ENCODE measurements at places on chromosomes 6 and 20.

DNA sequence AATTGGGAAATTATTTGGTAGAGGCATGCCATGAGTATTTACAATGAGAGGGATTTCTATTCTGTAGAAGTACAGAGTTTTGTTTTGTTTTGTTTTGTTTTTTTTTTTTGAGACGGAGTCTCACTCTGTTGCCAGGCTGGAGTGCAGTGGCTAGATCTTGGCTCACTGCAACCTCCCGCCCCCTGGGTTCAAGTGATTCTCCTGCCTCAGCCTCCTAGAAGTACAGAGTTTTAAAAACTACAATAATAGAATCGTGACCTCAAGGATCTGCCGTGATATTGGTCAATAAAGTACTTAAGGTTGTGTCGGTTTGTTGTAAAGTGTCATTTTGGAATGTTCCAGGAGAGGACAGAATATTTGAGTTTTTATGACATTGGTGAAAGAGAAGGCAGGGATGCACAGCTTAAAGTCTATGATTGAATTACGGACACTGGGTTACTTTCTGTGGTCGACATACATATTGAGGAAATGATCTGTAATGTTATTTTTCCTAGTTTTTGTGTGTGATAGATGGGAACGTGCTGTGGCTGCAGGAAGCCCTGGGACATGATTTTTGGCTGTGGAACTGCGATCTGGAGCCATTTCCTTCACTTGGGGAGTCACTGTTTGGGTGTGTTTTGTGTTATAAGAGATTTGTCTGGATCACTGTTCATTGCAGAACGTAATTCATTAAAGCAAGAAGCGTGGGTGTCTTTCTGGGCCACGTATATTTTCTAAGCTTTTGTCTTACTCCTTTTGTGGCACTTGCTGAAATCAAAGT, 59.6 kb downstream of the TIAM2 start:
- DNase-seq, result no peak

DNA sequence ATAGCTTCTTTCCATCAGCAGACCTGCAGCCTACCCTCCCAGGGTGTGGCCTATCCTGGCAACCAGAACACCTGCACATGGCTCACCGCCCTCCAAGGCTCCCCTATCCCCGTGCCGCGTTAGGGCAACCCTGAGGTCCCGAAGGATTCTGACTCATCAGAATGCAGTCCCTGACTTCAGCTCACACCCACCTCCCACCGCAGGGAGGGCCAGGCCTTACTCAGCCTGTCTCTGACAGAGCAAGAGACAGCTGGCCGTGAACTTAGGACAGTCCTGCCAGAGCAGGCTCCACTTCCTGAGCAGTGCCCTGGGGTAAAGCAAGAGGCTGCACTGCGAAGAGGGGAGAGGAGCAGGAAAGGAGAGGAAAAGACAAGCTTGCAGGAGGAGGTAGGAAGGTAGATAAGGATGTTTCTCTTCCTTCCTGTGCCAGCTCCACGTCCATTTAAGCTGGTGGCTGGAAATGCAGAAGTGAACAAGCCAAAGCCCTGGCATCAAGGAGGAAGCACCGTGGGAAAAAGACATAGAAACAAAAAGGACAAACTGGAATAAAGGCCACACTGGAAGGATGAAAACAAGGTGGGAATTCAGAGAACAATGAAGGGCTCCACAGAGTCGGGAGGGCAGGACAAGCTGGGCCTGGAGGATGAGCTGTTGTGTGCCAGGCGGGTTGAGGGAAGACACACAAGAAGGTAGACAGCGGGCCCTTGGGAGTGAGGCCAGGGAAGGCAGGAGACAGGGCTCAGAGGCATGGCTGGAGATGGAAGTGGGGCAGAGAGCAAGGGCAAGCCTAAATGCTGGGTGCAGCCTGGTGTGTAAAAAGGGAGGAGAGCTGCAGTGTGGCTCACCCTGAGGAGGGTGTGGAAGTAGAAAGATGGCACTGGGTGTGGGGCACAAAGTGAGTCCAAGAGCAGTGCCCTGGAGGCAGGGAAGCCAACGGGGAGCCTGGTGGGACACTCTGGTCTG, 102.7 kb downstream of the SLC23A2 start:
- DNase-seq, result peak; percentile 35

DNA sequence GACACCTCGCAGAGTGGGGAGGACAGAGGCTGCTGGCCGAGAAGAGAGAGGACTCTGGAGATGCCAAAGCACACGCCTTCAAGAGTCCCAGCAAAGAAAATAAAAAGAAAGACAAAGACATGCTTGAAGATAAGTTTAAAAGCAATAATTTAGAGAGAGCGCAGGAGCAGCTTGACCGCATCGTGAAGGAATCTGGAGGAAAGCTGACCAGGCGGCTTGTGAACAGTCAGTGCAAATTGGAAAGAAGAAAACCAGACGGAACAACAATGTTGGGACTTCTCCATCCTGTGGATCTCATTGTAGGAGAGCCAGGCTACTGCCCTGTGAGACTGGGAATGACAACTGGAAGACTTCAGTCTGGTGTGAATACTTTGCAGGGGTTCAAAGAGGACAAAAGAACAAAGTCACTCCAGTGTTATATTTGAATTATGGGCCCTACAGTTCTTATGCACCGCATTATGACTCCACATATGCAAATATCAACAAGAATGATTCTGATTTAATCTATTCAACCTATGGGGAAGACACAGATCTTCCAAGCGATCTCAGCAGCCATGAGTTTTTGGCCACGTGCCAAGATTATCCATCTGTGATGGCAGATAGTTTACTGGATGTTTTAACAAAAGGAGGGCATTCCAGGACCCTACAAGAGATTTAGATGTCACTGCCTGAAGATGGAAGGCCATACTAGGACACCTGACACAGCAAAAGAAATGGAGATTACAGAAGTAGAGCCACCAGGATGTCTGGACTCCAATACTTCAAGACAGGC, 52.2 kb downstream of the REV3L start:
- no peak for DNase-seq

DNA sequence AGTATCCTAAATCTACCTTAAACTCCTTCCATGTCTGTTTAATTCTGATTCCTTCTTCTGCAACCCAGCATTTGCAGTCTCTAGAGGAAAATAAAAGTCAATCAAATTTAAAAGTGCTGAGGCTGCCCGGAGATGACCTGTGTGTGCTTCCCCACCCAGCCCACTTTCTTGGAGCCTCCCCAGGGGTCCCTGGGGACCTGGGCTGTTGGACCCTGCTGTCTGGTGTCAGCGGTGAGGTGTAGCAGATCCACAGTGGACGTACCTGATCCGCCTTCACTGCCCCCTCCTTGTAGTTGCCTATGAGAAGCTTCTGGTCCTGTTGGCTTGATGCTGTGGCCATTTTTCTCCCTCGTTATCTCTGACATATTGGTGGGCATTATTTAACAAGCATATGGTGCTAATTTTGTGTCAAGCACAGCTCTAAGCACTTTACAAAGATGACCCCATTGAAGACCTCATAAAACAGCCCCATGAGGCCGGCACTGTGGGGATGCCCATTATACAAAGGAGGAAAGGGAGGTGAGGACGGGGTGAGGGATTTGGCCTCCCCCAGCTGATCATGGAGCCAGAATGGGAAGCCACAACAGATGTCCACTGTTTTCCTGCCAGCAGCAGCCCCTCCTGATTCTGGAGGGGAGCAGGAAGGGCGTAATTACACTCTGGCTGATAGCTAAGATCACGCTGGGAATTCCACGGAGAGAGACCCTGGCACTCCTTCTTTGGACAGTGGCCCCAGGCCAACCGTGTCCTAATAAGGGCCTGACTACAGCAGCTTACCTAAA, 628.2 kb downstream of the CDH26 start:
- DNase-seq, result no peak

GRCh38 chr6:2517855-2518473, 232.8 kb downstream of the MYLK4 start:
- DNase-seq, result no peak

- DNase-seq, result no peak
These were observed 24.8 kb downstream of the LYRM2 start for GRCh38 chr6:89613790-89614189.

DNA sequence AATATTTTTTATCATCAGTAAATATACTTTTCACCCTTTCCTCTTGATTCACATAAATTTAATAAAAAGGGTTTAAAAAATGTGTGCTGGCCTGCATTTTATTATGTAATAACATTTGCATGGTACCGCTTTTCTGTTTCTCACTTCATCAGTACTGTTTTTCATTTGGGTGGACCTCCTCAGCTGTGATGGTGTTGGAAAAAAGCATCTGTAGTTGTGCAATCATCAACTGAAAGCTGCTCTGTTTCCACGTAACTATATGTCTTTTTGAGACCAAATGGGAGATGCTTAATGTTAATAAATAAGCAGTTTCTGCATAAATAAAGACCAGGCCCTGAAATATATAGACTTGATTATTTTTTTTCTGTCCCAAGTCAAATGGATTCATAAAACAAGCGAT, 31.6 kb upstream of the CENPW start:
- no peak for DNase-seq

- no peak for DNase-seq
These were observed 33.8 kb downstream of the PPP1R14C start for GRCh38 chr6:150176659-150177058.

- DNase-seq, result peak; percentile 73
These were observed 152.7 kb upstream of the FKBP1C start for GRCh38 chr6:63058601-63059000.

- no peak for DNase-seq
These were observed 20.4 kb upstream of the EXOC2 start for GRCh38 chr6:713351-713750.

DNA sequence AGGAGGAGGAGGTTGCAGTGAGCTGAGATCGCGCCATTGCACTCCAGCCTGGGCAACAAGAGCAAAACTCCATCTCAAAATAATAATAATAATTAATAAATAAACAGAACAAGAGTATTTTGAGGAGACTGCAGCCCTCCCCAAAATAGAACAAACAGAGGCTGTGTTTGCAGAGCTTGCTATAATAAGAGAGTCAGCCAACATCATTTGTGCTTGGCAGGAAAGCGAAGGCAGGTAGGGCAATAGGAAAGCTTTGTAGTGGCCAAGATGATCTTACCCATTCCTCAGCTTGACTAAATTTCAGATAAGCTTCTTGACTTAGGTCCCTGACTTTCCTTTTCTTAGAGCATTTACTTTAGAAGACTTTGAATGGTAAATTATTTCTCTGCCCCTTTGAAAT, 6.7 kb downstream of the C6orf141 start:
- no peak for DNase-seq
